Jurkat, Clone E6-1 (cell line): ENCODE measurements at places on chromosomes 5 and 9.
A peak's percentile ranks its signal among the peaks of the same experiment; 100 is the strongest.

DNA sequence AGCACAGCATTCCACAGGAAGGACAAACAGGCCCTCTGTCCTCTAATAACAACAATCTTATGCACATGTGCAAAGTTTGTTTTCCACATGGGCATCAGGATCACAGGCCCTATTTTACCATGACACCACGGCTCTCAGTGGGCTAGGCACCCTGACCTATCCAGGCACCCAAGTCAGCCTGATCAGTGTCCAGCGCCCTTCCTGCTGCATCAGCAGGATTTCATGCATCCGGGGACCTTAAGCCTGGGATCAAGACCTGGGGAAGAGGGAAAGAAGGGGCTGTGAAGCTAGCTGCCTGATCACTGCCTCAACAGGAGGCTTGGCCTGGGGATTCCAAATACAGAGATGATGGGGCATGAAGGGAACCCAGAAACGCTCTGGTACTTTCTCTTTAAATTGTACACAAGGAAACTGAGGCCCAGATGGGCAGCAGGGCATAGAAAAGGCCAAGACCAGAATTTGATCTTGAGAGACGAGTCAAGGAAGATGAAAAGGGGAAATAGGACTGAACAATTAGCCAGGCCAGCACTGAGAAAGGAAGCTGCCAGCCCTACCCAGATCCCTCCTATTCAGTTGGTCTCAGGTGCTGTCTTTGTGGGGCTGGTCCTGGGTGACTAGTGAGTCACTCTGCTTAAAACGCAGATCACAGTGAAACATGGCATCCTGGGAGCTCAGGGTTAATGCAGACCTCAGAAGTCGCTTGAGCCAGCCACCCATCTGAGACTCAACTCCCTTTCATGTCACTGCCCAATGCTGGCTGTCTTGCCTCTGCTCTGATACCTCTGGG is 57.9 kb downstream of the SHB start:
- DNase-seq = no peak

GRCh38 chr5:78533356-78533755 is 115.2 kb downstream of the LHFPL2 start:
- peak; percentile 42 for DNase-seq

DNA sequence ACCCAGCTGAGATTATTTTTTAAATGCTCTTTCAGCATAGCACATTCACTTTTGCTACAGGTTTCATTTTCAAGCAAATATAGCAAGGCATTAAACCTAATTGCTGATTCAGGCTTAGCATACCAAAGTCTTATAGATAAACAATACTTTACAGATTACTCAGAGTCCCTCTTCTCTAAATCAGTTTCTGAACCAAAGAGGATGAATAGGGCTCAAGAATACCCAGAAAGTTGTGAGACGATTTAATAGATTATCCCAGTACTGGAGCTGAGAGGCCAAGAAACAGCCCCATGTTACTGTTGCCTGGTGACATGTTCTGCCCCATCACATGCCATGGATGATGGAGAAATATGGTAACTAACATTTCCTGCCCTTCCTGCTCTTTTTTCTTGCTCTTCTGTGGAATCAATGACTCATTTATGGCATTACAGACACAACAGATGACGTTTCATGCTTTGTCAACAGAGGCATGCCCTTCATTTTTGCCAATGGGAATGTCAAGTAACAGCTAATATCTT is 18.1 kb upstream of the SSBP2 start:
- no peak for DNase-seq

DNA sequence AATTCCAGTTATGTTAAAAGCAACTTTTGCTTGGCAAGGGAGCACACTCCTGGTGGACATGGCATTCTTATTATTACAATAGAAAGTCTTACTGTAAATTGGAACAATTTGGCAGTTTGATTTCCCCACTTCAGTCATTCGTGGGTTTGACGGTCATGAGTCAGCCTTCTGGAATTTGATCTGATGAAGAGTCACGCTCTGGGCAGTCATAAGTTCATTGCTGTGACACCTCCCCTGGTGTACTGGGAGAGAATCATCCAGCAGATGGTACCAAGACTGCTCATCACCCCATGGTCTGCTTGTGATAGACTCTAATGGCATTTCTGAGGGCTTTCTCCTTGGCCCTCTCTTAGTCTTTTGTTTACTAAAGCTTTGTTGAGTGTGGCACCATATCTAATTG is 53.8 kb downstream of the GLRA1 start:
- no peak for DNase-seq

- DNase-seq = no peak
Observed at GRCh38 chr5:62653864-62654575, 75.4 kb downstream of the LRRC70 start.

GRCh38 chr5:158770506-158770905 is 329.2 kb downstream of the EBF1 start:
- no peak for DNase-seq

GRCh38 chr5:139340051-139340450 is 1.6 kb upstream of the PAIP2 start:
- DNase-seq = no peak

DNA sequence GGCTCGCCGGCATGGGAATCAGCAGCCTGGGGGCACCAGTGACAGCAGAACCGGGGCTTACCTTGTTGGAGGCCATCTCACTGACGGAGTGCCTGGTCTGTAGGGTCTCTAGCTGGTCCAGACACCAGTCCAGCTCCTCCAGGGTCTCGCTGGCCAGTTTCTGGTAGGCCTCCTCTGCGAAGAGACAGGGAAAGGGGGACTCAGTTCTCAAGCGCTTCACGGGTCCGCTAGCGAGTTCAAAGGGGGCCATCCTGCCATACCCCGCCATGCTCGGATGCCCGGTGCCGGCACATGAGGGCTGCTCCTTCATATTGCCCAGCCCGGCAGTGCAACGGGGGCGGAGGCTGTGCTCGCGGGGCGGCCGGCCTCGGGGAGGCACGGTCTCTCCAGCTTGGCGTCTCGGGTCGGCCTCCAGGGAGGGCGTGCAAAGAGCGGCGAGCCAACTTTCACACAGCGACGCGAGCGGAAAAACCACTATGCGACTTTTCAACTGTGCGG is 456.0 kb downstream of the RAB3C start:
- no peak for DNase-seq

GRCh38 chr5:26761045-26761444 is 277.3 kb downstream of the CDH9 start:
- no peak for DNase-seq

DNA sequence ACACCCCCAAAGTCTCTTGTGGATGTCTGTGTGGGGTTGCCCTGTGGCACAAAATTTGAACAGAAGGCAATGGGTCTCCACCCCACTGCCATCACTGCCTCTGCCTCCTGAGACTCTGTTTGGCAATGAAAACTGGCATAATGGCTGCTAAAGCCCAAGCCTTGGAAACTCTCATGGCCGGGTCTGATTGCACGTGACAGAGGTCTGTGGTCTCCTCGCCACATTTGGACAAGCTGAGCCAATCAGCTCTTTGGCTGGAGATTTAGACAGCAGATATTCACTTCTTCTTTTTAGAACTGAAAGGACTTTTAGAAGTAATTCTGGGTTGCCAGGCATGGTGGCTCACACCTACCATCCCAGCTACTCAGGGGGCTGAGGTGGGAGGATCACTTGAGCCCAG is 5.5 kb downstream of the GGTA1 start:
- no peak for DNase-seq

DNA sequence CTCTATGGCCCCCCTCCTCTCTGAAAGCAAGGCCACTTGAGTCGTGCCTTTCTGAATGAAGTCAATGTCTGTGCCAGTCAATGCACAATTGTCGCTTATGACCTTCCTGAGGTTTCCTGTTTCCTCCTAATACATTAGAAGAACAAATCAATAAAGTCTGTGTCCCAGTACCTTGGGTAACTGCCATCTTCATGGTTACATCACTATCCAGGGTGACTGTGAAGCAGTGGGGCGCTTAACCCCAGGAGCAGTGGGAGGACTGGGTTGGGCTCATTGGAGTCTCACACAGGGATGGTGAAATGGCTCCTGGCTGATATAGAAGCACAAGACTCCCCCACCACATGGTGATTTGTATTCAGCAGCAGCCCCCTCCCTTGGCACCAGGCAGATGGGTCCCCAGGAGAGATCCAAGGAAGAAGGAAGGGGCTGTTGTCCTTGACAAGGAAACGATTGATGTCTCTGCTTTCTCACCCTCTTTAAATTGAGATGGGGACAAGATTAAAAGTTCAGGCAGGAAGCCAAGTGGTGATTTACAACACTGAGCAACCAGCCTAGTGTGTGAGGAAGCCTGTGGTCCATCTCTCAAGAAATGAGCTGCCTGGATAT is 261.9 kb upstream of the ZNF462 start:
- no peak for DNase-seq

DNA sequence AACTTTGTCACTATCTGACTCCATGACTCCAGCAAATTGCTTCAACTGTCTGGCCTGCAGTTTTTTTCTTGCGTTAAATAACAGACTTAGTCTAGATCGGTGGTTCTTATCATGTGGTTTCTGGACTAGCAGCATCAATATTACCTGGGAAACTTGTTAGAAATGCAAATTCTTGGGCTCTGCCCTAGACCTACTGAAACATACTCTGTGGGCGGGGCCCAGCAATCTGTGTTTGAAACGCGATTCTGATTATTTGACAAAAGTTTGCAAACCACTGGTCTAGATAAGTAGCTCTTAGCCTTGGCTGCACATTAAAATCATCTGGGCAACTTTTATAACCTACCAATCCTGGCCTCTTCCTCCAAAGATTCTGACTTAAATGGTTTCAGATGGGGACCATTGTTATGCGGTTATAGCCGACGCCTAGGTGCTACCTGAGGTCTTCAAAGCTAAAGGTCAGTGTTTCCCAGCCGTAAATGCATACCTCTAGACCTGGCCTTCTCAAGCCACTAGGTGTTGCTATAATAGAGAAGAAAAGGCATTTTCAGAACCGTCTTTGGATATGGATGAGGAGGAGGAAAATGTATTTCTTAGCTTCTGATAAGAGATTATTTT is 74.0 kb downstream of the C9orf85 start:
- DNase-seq = no peak

GRCh38 chr9:20693068-20693467 is 9.0 kb downstream of the FOCAD start:
- DNase-seq = no peak

GRCh38 chr9:35714579-35715252 is 17.3 kb downstream of the TLN1 start:
- no peak for DNase-seq

- no peak for DNase-seq
Observed at GRCh38 chr5:175328176-175328575, 115.8 kb downstream of the DRD1 start.

DNA sequence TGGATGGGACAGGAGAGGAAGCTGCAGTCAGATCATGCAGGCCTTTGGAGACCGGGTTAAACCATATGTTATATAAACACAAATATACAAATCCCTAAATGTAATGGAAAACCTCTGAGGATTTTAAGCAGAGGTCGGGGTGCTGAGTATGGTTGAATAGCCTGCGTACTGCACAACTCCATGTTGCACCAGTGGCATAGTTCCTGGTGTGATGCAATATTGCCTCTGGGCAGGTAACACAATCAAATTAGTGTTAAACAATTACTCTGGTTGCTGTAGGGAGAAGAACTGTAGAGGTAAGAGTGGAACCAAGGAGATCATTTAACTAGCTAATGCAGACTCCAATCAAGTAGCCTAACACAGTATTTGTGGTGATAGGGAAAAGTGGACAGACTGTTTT is 21.3 kb upstream of the RNF145 start:
- DNase-seq = no peak

GRCh38 chr9:130530938-130531337 is 48.4 kb upstream of the FUBP3 start:
- no peak for DNase-seq

DNA sequence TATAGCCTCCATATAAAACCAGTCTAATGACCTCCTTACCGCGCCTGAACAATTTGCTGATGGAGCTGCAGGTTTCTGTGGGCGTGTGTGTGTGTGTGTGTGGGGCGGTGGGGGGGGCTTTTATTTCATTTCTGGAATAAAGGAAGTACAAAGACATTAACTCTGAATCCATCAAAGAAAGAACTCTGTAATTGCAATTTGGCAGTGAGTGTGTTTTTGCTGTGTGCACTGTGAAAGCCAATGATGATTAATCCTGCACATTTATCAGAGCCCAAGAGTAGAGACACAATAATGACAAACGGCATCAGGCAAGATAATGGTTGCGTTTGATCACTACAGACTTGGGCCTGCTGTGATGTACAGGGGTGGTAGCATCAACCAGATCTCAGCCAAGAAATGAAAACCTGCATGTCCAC is 29.3 kb upstream of the NDFIP1 start:
- DNase-seq = no peak

GRCh38 chr5:176553260-176554085 is 4.3 kb downstream of the CDHR2 start:
- DNase-seq = no peak

DNA sequence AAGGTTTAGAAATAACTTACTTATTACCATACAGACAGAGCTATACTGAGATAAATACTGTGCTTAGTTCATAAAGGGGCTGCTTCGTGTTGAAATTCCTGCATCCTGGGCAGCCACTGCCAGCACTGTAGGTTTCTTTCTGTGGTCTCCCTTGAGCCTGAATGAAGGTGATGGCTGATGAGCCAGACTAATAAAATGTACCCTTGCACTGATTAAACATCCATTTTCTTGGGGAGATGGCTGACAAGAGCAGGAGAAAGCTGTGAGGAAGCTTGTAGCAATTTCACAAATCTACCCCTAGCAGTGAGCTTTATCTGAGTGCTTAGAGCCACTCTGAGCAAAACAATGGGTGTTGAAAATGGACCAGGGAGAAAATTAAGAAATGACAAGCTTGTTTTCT is 23.3 kb upstream of the ZSWIM6 start:
- no peak for DNase-seq

DNA sequence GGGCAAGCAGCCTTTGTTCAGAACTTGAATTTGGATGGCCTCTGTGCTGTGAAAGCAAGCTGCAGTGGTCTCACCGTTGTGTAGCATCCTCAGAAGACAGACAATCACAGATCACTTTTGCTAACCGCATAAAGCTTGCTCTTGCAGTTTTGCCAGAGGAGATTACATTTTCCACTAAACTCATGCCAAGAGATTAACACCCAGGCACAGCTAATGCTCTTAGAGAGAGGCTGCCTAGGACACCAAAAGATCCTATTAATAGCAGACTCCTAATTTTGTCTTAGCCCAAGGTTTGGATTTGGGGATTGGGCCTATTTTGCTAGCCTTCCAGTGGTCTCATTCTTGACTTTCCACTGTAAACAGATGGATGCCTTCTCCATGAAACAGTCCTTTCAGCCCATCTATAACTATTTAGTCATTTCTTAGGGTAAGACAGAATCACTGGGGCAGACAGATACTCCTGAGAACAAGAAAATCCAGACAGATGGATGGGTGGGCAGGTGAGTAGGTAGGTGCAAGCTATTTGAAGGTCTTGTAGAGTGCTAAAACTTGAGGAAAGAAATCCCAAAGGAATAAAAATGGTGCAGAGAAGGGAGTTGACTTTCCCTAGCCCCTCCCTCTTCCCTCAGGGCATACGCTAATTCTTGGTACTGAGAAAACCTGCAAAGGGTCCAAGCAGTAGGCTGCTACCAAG is 506.2 kb downstream of the SPOCK1 start:
- no peak for DNase-seq

GRCh38 chr9:134378901-134379338 is 52.7 kb downstream of the RXRA start:
- no peak for DNase-seq

- no peak for DNase-seq
Observed at GRCh38 chr5:158759283-158759682, 340.4 kb downstream of the EBF1 start.

- no peak for DNase-seq
Observed at GRCh38 chr5:92704590-92704989, 876.4 kb downstream of the NR2F1-AS1 start.

- no peak for DNase-seq
Observed at GRCh38 chr9:90330231-90330630, 312.4 kb downstream of the DIRAS2 start.

GRCh38 chr9:89408628-89409101 is 89.2 kb downstream of the SEMA4D start:
- peak; percentile 94 for DNase-seq

- no peak for DNase-seq
Observed at GRCh38 chr9:27003426-27004077, 1.9 kb downstream of the LRRC19 start.
